ENCODE measurements at places on chromosomes 2 and 18. TPM values are rescaled to one million over a fixed set of nuclear protein-coding genes. Genes with fewer than 3 reads are reported as not detected.

The SERPINB13 gene
- not detected for polyA plus RNA-seq

DNA sequence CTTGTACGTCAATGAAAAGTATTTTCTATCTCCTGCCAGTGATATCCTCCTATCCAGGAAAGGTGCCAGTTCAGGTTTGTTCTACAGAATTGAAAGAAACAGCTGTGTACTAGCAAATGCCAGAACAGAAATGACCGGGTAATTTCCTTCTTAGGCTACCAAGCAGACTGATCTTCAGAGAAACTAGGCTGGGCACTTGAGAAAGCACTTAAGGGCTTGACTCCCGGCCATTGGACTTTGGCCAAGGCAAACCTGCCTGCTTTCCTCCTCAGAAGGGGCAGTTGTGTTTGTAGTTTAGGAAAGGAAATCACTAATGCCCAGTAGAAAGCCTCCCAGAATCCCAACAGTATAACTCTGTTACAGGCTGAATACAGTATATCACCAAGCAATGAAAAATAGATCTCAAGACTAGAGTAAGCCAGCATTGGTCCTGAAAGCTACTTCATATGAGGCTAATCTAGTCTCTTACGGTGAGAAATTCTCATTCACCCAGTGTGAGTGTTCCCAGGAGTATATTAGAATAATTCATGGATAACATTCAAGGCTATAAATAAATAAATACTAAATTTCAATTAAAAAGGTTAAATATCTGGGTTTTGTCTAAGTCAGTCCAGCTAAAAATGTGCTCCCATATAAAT, 43.0 kb upstream of the COL5A2 start:
- DNase-seq: peak; percentile 34

DNA sequence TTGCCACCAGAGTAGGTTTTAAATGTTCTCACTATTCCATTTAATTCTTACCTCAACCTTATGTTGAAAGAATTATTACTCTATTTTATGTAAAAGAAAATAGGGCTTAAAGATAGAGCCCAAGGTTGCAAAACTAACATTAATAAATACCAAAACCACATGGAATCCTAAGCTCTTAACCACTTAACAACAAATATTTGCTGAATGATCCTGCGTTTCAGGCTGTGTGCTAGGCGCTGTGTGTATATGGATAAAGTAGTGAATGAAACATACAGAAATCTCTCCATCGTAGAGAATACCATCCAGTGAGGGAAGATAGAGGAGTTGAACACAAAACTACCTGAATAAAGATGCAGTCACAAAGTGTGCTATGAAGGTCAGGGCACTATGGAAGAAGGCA, 485.1 kb downstream of the THSD7B start:
- DNase-seq: no peak

DNA sequence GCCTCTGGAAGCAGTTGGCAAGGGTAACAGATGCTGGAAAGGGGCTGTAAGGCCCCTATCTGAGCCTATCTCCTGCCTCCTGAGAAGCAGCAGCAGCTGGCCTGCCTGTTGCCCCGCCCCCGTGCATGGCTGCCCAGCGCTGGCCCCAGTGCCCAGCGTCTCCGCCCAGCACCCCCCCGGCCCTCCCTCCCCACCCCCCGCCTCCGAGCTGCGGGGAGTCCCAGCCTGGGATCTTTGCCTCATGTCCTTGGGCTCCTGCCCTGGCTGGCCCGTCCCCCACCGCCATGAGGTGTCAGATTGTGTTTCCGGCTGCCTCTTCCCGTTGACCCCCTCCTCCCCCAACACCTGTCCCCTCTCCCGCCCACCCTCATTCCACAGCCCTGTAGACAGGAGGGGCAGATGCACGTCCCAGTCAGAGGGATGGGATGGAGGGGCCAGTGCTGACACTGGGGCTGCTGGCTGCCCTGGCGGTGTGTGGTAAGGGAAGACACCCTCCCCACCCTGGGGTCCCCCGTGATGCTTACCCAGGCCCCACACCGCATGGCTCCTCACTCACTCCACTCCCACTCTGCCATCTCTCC, at the start of gene CHRND:
TSS of gene CHRND (plus strand) at position 370 of the 581 bp plus-strand sequence. CDS start at position 426, 56 bp downstream.
- DNase-seq: peak; percentile 54

- DNase-seq: no peak
Observed at GRCh38 chr18:80253236-80253635, 5.9 kb upstream of the PARD6G start.

The M1AP gene
- polyA plus RNA-seq: not detected

- no peak for DNase-seq
Observed at GRCh38 chr2:145657265-145657664, 1137.3 kb upstream of the ZEB2 start.

- DNase-seq: no peak
Observed at GRCh38 chr18:46402396-46402795, 254.6 kb downstream of the LOXHD1 start.

- no peak for DNase-seq
Observed at GRCh38 chr2:240455647-240456446, 20.4 kb downstream of the GPC1 start.

Data from muscle of arm (tissue), 14 donors.